ENCODE measurements at places on chromosomes 5 and 9. TPM values are rescaled to one million over a fixed set of nuclear protein-coding genes. Genes with fewer than 3 reads are reported as not detected.

The ZNG1F gene
- 1.0 TPM for total RNA-seq

GRCh38 chr5:15215056-15215455 lies 284.9 kb upstream of the FBXL7 start:
- no peak for DNase-seq

DNA sequence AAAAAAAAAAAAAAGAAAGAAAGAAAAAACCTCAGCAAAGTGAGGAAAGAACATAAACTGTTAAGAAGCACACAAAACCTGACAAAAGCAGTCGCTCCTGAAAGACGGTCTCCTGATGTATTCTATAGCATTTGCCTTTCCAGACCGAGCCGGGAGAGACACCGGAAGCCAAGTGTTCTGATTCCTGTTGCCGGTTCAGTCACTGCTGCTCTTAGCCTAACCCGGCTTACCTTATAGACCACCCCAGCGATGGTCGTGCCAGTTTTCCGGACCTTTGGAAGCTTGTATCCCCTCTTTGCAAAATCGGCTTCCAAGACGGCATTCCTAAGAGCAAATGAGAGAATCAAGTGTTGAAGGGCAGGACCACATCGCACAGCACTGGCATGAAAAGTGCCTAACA lies 630 bp downstream of the PSMB7 start:
- no peak for DNase-seq

- no peak for DNase-seq
Measured at GRCh38 chr5:172361566-172362238, 78.1 kb upstream of the UBTD2 start.

The TGFBI gene
- not detected for total RNA-seq

GRCh38 chr5:65326922-65327321 lies 154.8 kb downstream of the ADAMTS6 start:
- no peak for DNase-seq

The WDR38 gene
- 0.62 TPM for total RNA-seq

DNA sequence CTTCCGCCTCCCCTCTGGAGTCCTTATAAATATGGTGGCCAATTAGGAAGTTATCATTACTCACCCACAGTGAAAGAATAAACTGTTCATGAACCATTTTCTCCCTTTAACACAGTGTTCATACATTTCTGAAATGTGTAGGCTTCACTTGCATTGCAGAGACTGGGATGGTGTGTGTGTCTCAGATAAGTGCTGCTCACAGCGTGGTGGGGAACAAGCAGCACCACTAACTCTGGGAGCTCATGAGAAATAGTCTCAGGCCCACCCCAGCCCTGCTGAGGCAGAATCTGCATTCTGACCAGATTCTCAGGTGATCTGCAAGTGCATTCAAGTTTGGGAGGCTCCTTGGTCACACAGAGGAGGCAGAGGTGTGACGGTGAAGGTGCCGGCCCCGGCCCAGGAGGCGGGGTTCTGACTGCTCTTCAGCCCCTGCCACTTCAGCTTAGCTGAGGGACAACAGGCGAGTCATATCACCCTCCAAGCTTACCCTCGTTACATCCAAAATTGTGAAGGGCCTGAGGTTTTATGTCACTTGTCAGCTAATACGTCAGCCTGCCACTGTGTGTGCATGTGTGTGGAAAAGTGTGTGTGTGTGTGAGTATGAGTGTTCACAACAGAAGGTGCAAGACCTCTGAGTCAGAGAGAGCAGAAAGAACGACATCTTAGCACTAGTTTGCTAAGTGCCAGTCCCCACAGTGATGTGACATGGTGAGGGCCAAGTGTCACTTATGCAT lies 34.7 kb downstream of the DAP start:
- no peak for DNase-seq

GRCh38 chr5:69492923-69493395 lies 369 bp downstream of the OCLN start:
- peak; percentile 30 for DNase-seq

The RNF224 gene
- not detected for total RNA-seq

DNA sequence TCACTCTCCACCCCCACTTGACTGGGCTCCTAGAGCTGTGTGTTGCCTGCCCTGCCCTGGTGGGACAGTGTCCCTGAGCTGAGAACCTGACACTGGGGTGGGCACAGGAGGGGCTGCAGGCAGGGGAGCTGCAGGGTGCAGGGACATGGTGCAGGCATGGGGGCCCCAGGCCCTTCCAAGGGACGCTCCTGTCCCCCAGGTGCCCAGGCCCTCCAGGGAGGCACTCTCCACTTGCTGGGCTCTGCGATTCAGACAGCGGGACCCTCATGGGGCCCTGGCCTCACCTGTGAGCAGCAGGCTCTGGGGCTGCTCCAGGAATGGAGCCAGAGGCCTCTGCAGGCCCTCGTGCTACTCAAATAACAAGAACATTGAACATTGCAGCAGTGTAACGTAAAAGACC lies 89.4 kb downstream of the BARX1 start:
- DNase-seq, result no peak

- no peak for DNase-seq
Measured at GRCh38 chr9:105445203-105445881, 2.5 kb upstream of the FSD1L start.

The CCNG1 gene
- total RNA-seq, result 422 TPM

DNA sequence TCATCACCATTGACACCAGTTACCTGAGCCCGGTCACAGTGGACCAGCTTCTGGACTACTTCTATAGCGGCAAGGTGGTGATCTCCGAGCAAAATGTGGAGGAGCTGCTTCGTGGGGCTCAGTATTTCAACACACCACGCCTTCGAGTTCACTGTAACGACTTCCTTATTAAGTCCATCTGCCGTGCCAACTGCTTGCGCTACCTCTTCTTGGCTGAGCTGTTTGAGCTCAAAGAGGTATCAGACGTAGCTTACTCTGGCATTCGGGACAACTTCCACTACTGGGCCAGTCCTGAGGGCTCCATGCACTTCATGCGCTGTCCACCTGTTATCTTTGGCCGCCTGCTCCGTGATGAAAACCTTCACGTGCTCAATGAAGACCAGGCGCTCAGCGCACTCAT lies 520 bp downstream of the CCIN start:
- no peak for DNase-seq

DNA sequence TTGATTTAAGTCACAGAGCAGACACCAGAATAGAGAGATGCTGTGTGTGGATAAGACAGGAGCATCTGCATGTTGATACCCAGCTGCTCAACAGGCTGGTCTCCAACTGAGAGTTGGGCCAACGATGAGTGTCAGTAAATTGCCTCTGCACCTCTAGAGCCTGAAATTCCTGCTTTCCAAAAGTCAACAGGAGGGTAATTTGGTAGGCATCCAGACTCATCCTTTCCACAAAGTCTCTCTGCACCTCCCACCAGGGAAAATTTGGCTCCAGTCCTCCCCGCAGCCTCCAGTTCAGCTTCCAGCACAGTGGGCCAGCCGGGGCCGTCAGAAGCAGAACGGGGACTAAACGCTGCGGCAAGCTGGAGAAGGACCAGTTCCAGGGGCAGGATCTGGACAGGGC lies 136.9 kb downstream of the RFK start:
- DNase-seq, result peak; percentile 3

GRCh38 chr9:96186591-96187011 lies 115.4 kb downstream of the HSD17B3 start:
- DNase-seq, result no peak

DNA sequence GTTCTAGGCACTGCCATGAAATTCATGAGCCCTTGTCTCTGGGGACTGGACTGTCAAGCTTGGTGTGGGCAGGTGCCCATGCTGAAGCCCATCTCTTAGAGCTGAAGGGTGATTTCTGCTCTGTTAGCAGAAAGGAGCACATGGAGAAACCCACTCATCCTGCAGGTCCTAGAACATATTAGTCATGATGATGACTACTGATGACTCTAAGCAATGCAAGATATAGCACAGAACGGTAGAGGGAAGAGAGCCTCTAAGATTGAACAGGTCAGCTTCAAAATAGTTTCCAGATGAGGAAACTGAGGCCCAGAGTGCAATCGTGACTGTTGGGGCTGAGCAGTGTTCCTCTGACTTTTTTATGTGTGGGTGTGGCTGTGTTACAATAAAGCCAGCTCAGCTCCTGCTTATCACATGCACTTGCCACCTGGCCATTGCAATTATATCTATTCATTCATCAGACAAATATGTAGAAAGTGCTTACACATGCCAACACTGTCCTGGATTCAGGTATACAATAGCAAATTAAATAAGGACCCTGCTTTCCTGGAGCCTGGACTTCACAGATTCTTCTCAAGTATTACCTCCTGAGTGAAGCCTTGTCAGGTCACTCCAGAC lies 140.2 kb upstream of the BRINP1 start:
- no peak for DNase-seq

The ZNF189 gene
- 12.8 TPM for total RNA-seq

The ABL1 gene
- 22.3 TPM for total RNA-seq

DNA sequence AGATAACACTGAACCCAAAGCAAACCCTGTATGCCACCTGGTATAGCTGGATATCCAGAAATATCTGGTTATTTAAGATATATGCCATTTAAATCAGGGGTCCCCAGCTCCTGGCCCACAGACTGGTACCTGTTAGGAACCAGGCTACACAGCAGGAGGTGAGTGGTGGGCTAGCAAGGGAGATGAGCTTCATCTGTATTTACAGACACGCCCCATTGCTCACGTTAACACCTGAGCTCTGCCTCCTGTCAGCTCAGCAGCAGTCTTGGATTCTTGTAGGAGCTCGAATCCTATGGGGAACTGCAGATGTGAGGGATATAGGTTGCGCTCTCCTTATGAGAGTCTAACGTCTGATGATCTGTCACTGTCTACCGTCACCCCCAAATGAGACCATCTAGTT lies 646.6 kb downstream of the TLE4 start:
- no peak for DNase-seq

DNA sequence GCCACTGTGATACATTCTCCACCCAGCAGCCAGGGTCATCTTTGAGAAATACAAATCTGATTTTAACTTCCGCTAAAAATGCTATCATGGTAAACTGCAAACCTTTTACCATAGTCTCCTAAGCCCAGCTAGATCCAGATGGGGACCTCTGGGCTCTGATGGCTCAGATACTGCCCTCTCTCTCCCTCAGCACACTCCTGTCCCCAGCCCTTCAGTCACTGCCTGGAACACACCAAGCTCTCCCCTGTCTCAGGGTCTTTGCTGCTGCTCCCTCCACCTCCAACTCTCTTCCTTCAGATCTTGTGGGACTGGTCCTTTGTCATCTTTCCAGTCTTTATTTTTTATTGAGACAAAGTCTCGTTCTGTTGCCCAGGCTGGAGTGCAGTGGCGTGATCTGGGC lies 65.1 kb downstream of the SPRY4 start:
- no peak for DNase-seq

The PAPPA gene
- total RNA-seq, result 0.44 TPM

GRCh38 chr9:90175865-90176264 lies 466.8 kb downstream of the DIRAS2 start:
- DNase-seq, result no peak

- DNase-seq, result no peak
Measured at GRCh38 chr9:95587021-95587964, 70.5 kb upstream of the PTCH1 start.

- DNase-seq, result no peak
Measured at GRCh38 chr9:72893437-72893836, 59.4 kb downstream of the ALDH1A1 start.

The OLFML2A gene
- 9.4 TPM for total RNA-seq

GRCh38 chr5:111129938-111130337 lies 37.8 kb downstream of the WDR36 start:
- DNase-seq, result no peak

DNA sequence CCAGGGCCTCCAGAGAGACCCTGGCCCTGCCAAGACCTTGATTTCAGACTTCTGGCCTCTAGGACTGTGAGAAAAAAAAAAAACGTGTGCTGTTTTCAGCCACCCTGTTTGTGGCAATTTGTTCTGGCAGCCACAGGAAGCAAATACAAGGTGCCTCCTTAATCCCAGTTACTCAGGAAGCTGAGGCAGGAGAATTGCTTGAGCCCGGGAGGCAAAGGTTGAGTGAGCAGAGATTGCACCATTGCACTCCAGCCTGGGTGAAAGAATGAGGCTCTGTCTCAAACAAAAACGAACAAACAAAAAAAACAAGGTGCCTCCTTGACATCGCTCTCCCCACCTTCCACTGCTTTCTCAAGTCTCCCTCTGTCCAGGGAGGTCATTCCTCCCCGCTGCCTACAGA lies 98.0 kb downstream of the GABBR2 start:
- no peak for DNase-seq

The LCN2 gene
- not detected for total RNA-seq

DNA sequence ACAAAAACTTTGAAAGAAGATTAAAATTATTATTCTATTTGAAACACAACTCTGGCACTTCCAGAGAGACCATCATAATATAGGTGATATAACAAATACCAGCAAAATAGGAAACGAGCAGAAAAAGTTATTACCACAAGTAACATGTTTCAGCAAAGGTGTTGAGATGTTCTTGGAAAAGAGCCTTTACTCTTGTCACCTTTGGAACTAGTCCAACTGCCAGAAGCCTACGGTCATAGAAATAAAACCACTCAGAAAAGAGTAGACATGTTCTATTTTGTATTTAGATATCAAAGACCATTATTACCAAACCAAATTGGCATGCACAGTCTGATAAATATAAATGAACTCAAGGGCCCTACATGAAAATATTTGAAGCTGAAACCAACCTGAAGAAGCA lies 145.0 kb upstream of the DMAC1 start:
- peak; percentile 49 for DNase-seq

The SH3GL2 gene
- total RNA-seq, result not detected

DNA sequence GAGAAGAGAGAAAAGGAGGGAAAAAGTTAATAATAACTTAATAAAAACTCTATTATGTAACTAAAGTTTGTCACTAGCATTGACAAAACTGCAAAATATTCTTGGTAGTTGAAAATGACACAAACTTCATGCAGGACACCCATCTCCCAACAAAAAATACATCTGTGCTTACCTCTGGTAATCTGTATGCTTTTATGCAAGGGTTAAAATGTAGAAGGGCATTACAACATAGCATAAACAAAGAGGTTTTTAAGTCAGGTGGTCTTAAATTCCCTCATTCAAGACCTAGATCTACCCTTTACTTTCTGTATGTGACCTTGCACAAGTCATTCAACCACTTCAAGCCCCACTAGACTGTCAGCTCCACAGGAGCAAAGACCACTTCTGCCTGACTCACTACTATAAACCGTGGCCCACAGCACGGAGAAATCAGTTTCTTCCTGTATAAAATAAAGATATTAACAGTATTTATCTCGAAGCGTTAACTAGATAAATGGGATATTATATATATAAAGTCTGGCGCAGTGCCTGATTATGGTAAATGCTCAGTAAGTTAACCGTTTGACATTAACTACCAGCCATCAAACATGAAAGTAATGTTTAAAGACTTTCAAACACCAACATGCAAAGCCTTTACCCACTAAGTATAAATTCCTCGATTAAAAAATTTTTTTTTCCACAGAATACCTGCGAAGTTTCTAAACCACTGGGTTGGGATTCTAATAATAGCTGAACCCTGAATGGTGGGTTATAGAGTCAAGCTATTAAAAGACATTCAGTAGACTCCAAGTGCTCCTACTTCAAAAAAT lies 2.0 kb downstream of the FBXL17 start:
- peak; percentile 40 for DNase-seq

- no peak for DNase-seq
Measured at GRCh38 chr5:98583586-98583985, 189.9 kb upstream of the RGMB start.

- peak; percentile 72 for DNase-seq
Measured at GRCh38 chr9:37471942-37472684, 6.9 kb upstream of the ZBTB5 start.

Measured in G401 (cell line).